Activated CD4-positive, alpha-beta T cell treated with anti-CD3 and anti-CD28 coated beads, Interleukin-2, amount 50 U/mL, for 4 hours (primary cell): ENCODE measurements at places on chromosomes 1 and 21.

DNA sequence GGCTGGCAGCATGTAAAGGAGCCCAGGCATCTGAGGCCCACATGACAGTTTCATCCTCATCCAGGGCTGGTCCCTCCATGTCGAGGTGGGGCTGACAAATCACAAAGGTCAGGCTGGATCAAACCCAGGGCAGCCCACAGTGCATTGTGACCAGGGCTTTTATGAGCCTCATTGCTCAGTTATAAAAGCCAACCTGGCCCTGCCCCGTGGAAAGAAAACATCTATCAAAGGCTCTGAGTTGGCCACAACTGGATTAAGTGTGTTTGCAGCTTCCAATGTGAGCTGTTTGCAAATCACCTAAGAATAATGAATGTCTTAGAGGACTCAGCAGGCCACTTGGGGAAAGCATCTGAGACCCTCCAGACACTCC is 45.4 kb downstream of the GRHL3 start:
- no peak for DNase-seq

- DNase-seq = no peak
Measured at GRCh38 chr1:9078752-9079500, 9.5 kb upstream of the SLC2A5 start.

GRCh38 chr1:11563560-11564069 is 84.7 kb downstream of the DISP3 start:
- no peak for DNase-seq

DNA sequence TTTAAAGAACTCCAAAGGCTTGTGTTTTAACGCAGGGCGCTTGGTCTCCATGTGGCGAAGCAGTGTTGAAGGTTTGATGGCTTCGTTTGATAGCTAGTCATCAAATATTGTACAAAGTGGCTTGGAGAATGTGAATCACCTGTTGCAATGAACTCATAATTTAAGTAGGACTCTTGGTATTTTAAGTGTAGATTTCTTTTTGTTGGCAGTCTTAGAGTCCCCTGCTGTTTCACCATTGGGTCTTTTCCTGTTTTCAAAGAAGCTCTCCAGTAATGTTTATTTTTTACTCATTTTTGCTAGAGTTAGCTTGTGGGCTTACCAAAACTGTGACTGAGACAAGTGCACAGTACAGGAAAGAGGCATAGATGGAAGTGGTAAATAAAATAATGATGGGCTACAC is 26.2 kb downstream of the RASAL2 start:
- no peak for DNase-seq

GRCh38 chr1:43238991-43239469 is 30.8 kb upstream of the TMEM125 start:
- no peak for DNase-seq

DNA sequence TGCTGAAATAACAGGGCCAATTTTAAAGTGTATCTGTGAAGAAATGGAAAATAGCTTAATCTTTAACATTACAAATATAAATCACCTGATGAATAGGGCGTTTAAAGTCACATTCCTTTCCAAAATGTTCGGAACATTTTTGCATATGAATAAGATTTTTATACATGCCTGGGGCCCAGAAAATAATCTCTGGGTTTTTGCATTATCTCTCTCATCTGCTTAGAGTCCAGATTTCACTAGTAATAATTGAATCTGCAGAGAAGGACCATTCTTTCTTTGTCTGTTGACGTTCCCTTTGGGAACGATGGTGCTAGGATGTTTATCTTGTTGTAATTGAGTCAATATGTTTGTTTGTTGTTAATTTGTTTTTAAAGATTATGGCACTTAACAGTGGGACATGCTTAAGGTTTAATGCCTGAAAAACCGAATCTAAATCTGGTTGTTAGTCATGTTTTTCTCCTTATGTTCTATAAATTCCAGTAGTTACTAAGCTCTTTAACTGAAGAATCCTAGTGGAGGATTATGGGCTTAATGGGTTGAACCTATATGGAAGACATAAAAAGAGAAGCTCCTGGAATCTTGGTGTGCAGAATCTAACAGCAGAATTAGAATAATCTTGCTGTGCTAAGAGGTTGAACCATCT is 140.6 kb downstream of the VPS13D start:
- DNase-seq = no peak

GRCh38 chr1:79839882-79840281 is 833.4 kb upstream of the ADGRL4 start:
- DNase-seq = no peak

GRCh38 chr1:161139766-161140165 is 7.3 kb upstream of the DEDD start:
- DNase-seq = peak; percentile 38

DNA sequence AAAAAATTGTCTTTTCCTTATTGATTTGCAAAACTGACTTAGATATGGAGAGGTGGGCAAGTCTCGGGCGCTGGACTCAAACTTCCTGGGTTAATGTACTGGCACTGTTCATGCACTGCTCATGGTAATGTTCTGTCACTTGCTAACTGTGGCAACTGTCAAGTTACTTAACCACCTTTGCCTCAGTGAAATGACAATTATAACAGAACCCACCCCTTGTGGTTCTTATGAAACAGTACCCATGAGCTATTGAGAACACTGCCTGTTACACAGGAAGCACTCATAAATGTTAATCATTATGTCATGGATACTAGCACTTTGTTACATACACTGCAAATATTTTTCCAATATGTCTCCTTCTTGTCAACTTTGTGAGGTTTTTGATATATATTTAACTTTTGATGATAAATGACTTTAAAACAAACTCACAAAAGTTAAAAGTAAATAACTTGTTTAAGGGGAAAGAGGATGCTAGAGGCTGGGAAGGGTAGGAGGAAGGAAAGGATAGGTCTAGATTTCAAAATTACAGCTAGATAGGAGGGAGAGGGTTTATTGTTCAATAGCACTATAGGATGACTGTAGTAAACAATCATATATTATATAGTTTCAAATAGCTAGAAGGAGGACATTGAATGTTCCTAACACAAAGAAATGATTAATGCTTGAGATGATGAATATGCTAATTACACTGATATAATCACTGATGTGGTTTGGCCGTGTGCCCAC is 342.5 kb downstream of the ADGRL2 start:
- no peak for DNase-seq

DNA sequence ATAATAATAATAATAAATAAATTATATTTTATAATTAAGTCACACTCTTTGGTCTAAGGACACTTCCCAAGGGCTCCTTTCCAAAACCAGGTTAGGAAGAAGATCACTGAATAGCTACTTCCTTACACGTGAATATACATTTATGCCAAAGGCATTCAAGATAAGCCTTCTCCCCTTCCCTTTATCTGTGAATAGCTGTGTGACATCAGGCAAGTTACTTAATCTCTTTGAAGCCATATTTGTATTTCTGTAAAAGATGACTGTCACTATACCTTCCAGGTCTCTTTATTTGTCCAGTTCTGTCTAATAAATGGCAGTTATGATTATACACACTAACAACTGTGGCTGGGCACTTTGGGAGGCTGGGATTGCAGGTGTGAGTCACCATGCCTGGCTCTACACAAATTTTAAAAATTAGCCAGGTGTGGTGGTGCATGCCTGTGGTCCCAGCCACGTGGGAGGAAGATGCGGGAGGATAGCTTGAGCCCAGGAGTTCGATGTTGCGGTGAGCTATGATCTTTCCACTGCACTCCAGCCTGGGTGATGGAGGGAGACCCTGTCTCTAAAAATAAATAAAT is 5.5 kb upstream of the RNF11 start:
- DNase-seq = no peak

DNA sequence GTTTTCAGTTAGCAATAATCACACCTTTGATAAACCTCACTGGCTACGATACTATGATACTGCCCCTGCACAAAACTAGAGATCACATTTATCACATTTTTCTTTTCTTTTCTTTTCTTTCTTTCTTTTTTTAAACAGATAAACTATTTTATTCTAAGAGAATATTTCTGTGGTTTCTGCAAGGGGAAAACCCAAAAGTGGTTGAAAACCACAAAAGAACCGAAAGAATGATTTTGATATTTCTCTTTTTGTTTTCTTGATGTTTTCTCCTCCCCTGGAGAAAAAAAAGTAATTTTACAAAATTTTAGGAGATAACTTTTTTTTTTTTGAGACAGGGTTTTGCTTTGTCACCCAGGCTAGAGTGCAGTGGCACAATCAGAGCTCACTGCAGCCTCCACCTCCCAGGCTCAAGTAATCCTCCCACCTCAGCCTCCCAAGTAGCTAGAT is 18.4 kb upstream of the FRRS1 start:
- no peak for DNase-seq

GRCh38 chr1:228071839-228072657 is 10.5 kb upstream of the ARF1 start:
- DNase-seq = no peak

GRCh38 chr1:100469578-100469977 is 68.4 kb upstream of the GPR88 start:
- no peak for DNase-seq

DNA sequence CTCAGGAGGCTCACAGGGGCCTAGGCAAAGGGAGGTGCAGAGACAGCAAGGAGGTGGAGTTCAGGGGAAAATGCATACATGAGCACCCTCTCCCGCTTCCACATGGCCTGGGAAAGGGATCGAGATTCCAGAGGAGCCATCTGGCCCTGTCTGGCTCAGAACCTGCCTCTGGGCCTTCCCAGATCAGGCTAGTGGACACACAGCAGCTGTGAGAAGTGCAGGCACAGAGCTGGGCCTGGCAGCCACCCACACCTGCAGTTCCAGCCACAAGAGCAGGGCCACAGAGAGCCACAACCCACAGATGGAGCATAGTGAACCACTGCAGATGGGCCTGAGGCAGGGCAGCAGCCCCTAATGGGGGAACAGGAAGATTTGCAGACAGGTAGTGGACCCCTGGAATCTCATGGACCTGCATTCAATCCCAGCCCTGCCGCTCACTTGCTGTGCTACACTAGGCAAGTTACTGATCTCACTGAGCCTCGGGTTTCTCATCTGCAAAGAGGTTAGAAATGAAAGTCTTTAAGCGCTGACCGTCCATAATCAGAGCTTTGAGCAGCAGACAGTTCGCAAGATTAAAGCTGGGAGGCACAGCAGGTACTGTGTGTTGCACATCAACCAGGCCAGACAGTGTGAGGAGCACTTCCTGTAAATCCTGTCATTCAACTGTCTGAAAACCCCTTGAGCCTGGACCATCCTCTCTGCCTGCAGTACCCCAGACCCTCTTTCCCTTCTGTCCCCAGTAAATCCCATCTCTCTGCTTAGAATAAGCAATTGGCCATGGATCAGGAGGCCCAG is 58.0 kb downstream of the MATN1 start:
- no peak for DNase-seq

GRCh38 chr1:20404466-20404865 is 81.5 kb downstream of the CAMK2N1 start:
- DNase-seq = no peak
